ENCODE measurements at places on chromosomes 6 and 20.

- no peak for DNase-seq
Measured at GRCh38 chr20:62020935-62021701, 44.6 kb downstream of the TAF4 start.

- no peak for DNase-seq
Measured at GRCh38 chr6:149020319-149020718, 273.5 kb downstream of the UST start.

DNA sequence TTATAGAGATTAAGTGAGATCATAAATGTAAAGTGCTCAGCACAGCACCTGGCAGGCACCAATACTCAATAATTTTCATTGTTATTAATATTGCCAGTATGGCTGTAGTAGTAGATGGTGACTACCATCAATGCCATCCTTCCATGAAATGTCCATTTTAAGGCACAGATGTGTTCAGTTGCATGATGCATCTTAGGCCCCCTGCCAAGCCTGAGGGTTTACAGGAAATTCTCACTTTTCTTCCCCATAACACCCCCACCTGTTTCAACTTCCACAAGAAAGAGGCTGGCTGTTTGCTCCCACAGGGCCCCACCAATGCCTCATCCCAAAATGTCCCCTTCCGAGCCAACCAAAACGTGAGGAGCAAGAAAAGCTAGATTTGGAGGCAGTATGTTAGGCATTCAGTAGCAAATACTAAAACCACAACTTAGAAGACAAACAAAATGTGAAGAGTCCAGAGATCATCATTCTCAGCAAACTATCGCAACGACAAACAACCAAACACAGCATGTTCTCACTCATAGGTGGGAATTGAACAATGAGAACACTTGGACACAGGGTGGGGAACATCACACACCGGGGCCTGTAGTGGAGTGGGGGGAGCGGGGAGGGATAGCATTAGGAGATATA is 110.6 kb upstream of the NHSL1 start:
- no peak for DNase-seq

DNA sequence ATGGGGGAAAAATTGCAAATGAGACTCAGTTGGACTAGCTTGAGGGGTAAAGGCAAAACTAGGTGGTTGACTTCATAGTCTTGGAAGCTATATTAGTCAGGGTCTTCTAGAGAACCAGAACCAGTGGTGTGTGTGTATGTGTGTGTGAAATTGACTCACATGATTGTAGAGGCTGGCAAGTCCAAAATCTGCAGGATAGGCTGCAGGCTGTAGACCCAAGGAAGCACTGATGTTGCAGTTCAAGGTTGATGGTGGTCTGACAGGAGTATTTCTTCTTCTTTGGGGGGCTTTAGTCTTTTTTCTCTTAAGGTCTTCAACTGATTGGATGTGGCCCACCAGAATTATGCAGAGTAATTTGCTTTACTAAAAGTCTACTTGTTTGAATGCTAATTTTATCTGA is 217.4 kb downstream of the MANEA start:
- DNase-seq = no peak

GRCh38 chr20:58956078-58956477 is 25.0 kb upstream of the NELFCD start:
- peak; percentile 61 for DNase-seq

GRCh38 chr6:22809370-22809769 is 240.0 kb downstream of the HDGFL1 start:
- DNase-seq = no peak

DNA sequence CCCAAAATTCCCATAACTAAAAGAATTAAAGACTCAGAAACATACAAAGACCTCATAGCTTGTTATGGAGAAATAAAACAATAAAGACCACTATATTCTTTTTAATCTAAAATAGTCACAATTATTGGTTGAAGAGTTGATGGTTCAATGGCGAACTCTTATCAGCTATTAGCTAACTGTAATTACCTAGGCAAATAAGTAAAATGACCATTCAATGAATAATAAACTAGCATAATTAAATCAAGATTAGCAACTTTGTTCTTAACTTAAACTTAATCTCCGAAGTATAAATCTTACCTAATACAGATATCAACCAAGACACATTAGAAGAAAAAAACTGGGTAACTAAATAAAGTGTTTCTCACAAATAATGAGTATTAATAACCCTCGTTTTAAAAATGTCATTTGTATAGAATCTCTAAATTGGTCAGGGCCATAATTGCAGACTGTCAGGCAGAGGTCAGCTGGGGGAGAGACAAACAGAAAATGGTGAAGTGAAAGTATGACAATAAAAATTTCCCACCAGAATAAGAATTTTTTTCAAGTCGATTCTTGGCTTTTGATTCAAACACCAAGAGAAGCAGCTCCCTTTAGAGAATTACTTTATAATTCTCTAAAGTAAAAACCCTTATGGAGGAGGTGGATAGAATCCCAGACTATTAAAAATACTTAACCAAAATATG is 1.7 kb downstream of the FKBP5 start:
- peak; percentile 70 for DNase-seq

DNA sequence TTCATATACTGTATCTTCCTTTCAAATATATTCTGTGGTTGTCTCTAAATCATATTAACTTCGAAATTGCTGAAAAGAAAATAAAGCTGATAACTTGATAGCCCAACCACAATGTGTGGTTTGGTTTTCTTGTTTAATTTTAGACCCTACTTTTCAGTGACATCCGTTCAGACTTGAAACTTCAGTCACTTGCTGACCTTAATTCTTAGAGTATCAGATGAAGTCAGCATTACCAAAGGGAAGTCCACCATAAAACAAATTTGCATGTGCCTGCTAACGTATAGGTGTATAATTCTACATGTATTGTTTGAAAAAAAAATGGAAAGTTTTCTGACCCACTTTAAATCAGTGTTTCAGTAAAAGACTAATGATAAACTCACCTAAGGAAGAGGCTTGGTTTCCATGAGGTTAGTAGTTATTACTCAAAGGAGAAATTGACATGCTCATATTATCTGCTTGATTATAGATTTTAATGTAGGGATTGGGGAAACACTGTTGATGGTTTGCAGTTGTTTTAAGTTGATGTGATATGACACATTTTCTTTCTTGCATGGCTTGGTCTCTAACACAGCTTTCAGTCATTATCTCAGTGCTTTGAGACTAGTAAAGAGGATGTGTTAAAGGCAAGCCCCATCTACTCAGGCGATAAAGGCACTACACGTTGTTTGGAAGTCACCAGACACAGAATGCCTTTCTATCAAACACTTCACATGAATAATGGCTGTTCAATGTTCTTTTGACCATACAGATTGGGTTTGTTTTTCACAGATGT is 5.2 kb upstream of the IL17A start:
- no peak for DNase-seq

- DNase-seq = no peak
Measured at GRCh38 chr6:151616091-151616513, 122.3 kb downstream of the CCDC170 start.

- DNase-seq = no peak
Measured at GRCh38 chr6:72940265-72940664, 285.0 kb downstream of the KHDC1L start.

GRCh38 chr20:35312318-35312717 is 20.1 kb upstream of the FAM83C start:
- no peak for DNase-seq

GRCh38 chr6:116096979-116097816 is 3.5 kb upstream of the NT5DC1 start:
- DNase-seq = peak; percentile 61

DNA sequence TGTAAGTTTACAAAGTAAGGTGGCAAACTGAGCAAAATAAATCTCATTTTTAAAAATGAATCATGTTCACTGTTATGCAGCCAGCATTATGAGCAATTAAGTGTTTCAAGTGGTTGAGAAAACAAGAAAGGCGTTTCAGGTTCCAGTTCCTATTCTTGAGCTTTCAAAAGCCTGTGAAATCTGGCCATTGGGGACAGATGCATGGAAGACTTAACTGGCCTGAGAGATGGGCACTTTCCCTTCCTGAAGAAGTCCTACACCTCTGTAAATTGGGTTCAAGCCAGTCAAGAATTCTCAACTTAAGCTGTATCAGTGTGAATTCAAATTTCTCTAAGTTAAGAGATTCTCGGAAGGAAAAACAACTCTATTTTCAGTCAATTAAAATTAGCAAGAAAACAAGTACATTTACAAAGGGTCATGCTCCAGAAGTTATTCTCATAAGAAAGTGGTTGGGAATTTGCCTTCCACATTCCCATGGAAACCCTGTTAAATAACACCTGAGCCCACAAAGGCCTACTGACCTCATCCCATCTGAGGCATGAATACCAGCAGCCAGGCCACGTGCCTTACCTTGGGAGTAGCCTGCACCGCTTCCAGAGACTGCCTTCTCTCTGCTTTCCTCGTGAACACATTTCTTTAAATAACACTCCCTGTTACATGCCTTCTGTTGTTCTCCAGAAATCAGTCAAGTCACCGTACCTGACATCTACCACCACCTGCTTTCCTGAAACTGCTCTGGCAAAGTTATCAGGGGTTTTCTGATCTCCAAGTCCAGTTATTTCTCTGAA is 19.4 kb downstream of the MAP3K5 start:
- peak; percentile 74 for DNase-seq

DNA sequence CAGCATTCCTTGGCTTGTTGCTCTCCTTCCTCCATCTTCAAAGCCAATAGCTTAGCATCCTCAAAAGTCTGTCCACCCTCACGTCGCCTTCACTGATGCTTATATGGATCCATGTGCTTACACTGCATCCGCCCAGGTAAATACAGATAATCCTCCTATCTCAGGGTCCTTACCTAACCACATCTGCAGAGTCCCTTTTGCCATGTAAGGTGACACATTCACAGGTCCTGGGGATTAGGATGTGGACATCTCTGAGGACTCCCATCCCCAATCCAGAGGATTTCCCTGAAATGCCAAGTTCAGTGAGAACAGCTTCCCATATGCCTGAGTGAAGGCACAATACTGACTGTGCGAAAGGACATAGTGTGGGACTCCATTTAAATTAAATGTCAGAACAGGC is 25.4 kb downstream of the FKBP1A start:
- DNase-seq = no peak

DNA sequence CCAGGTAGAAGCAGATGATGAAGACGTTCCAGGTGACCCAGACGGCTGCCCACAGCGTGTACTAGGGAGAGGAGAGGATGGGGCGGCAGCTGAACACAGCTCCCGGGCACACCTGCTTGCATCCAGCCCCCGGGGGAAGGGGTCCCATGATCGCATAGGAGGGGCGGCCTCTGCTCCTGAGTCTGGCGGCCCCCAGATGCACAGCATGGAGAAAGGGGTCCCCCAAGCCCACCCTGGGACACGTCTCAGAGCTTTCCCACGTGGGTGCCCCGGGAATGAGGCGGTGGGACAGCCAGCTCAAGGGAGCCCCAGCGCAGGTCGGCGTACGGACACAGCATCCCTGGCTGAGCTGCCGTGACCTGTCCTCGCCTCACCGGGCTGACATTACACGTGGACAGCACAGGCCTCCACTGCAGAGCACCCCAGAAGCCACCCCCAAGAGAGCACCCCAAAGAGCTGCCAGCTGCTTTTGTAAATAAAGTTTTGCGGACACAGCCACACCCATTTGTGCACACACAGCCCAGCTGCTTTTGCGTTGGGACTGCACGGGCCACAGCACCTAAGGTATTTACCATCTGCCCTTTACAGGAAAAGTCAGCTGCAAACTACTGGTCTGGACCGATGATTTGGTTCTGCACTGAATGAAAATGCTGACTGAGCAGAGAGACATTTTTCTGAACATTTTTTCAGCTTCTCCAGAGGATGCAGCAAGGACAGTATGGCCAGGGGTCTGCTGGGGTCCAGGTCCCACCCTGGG is 5.2 kb downstream of the NKAIN4 start:
- DNase-seq = no peak

GRCh38 chr6:13700232-13700631 is 11.4 kb downstream of the RANBP9 start:
- no peak for DNase-seq
